SHP77 (cell line): ENCODE measurements at places on chromosomes 1 and 21.

GRCh38 chr1:202656951-202657646, 53.2 kb downstream of the SYT2 start:
- DNase-seq: no peak

DNA sequence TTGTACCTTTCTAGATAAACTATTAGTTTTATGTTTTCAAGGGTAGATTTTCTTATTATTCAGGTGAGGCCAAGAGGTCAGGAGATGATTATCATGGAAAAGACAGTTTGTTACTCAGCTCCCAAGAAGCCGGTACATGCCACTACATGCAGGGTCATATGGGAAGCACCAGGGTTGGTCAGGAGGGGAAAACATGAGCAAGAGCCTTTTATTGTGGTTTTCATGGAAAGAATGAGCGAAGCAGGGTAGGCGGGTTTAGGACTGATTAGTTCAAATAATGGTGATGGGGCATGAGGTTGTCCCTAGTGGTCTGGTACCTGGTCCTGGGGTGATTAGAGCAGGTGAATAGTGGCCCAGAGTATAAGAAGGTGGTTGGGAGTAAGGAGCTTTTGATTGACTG, 189.9 kb downstream of the APP start:
- DNase-seq: no peak

DNA sequence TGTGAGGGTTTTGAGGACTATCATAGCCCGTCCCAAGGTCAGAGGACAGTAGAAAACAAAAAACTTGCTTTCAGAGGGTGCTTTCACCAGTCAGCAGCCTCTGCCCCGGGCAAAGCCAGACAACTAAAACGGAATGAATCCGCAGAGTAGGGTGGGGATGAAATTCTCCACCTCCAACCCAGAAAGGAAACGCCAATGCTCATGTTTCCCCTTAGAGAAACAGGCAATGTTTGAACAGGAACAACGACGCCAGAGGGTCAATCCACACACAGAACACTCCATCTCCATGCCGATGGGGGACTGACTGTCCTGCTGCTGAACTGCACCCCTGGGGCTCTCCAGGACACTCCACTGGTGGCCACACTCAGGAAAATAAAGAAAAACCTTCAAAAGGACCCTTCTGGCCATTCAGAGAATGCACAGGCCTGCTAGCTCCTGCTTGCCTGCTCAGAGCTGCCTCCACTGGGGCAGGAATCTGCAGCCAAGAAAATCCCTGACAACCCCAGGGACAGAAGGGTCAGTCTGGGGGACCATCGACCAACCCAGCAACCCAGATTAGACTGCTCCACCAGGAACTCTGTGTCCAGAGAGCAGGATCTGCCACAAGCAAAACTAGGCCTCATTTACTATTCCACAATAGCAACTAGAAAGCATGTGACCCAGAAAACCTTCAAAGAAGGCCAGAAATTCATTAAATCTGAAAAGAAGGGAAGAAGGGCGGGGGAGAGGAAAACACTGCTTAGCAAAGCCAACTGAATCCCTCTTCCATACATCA, 116.0 kb downstream of the TOMM20 start:
- peak; percentile 35 for DNase-seq

GRCh38 chr1:152035539-152036266, 1.1 kb downstream of the S100A11 start:
- no peak for DNase-seq

DNA sequence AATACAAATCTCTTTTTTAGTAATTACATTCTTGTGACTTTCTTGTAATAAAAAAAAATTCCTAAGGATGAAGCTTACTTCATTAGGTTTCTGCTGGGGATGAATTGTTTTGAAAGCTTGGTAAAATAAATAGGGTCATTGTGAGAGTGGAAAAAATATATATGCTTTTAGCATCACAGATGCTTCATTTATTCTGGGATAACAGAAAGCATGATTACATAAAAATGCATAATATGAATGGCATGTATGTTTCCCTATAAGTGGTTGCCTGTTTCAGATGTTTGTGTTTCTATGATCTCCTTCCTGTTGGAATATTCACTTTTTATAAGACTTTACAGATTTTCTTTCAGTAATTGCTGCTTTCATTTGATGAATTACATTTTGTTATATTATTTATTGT, 42.3 kb downstream of the HMCN1 start:
- DNase-seq: no peak

GRCh38 chr1:182735343-182735742, 51.0 kb upstream of the RGS8 start:
- DNase-seq: no peak

GRCh38 chr21:29416268-29416667, 117.5 kb downstream of the BACH1 start:
- DNase-seq: no peak

DNA sequence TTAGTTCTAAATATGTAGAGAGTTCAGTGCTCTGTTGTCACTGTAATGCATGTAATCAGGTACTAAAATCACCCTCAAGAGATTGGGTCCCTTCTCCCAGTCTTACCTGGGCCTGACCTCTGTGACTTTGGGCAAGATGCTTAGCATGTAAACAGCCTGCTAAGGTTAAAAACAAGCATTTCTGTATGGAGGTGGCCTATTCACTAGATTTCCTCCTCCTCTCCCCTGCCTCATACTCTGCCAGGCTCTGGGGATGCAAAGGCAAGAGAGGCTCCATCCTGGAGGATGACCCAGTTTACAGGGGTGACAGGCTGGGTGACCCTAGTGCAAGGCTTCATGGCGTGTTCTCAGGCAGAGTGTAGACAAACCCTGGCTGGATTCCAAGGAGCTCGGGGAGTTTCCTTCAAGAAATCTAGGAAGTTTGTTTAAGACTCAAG, 28.8 kb downstream of the VANGL2 start:
- DNase-seq: no peak

DNA sequence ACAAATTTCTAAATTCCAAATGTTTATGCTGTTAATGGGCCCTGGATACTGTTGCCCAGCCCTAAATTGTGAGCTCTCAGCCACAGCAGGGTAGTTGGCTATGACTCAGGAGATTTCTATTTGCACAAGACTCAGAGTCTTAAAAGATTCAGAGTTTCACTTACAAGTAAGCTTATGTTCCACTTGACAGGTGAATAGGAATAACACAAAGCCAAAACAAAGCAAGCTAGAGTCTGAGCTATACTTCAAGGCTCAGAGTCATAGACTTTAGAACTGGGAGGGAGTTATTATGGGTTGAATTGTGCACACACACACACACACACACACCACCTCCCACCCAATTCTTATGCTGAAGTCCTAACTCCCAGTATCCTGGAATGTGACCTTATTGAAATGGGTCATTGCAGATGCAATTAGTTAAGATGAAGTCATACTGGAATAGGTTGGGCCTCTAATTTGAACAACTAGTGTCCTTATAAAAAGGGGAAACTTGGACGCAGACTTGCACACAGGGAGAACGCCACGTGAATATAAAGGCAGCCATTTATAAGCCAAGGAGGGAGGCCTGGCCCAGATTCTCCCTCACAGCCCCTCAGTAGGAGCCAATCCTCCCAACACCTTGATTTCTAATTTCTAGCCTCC, 30.2 kb downstream of the PRDX6 start:
- DNase-seq: no peak

DNA sequence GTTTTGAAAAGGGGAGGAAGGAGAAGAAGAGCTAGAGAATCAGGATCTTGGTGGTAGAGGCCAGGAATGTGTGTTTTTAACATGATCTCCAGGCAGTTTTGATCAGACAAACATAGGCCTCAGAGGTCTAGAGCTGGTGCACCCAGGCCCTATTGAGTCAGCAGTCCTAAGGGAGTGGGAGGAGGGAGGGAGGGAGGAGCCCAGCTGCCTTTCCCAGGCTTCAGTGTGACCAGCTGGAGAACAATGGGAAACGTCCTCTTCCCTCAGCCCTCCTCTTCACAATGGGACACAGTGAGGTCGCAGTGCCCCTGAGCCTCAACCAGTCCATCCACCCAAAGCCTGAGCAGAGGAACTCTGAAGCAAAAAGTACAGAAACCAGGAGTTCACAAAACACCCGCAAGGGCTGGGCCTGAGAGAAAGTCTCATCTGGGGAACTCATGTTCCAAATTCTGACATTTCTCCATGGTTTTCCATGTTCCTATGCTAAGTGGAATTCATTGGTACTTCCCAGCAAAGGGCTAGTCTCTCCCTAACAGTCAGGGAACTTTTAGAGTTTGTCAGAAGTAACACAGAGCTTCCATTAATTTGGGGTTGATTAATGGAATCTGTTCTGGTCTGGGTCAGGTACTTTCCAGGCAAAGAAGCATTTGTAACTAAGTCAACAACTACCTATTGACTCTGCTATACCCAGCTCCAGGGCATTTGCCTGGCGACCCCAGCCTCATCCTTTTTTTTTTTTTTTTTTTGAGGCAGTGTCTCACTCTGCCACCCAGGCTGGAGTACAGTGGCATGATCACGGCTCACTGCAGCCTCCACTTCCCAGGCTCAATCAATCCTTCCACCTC, 37.5 kb downstream of the ELAPOR1 start:
- DNase-seq: peak; percentile 81

DNA sequence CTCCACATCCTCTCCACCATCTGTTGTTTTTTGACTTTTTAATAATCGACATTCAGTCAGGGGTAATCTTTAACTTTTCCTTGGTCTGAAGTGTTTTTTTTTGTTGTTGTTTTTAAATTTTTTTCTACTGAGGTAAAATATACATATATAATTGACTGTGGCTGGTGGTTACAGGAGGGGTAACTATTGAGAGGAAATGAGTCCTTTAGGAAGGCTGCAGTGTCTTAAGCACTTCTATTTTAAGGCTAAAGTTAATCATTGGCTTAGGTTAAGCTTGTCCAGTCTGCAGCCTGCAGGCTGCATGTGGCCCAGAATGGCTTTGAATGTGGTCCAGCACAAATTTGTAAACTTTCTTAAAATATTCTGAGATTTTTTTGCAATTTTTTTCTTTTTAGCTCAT, 172.5 kb downstream of the CTH start:
- DNase-seq: no peak

- DNase-seq: no peak
Measured at GRCh38 chr1:225844236-225845061, 34.5 kb downstream of the EPHX1 start.

GRCh38 chr1:167514288-167514687, 4.0 kb downstream of the CD247 start:
- DNase-seq: no peak

DNA sequence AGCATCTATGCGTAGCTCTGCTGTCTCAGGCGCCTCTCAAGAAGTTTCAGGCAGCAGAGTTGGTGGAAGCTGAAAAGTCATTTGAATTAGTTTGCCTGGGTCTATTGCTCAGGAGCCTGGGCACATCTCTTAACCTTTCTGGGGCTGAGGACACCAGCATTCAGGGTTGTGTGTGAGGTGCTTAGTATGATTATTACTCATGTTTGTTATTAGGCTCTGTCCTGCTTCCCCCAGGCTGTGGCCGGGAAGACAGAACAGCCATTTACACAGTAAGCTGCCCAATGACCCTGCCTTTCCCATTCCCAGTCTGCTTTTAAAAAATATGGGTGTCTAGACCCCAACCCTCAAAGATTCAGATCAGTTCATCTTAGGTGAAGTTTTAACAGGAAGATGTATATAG, 53.9 kb upstream of the CACNA1E start:
- no peak for DNase-seq

- DNase-seq: no peak
Measured at GRCh38 chr1:83923553-83923952, 75.4 kb downstream of the TTLL7 start.

- DNase-seq: no peak
Measured at GRCh38 chr1:212256369-212256768, 28.8 kb upstream of the PPP2R5A start.

DNA sequence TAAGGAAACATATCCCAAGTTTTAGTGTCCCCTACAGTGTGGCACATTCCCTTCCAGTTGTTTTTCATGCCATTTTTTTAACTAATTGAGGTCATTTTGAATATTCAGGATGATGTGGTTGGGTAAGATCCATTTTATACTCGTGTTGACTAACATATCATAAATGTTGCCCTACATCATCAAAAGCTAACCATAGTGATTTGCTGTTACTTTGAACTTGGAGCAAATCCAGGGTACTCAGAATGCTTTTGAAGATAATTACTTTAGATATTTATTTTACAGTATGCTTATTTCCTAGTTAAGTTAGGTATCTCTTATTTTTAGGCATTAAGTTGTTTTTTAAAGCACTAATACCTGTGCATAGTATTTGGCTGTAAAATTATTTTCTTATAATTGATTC, 57.8 kb downstream of the DYRK1A start:
- DNase-seq: no peak
